Caki2 (cell line): ENCODE measurements at places on chromosomes 7 and 10. TPM values are rescaled to one million over a fixed set of nuclear protein-coding genes. Genes with fewer than 3 reads are reported as not detected.

STN1 gene
- total RNA-seq, result 34.5 and 46.1 TPM in 2 replicates

DNA sequence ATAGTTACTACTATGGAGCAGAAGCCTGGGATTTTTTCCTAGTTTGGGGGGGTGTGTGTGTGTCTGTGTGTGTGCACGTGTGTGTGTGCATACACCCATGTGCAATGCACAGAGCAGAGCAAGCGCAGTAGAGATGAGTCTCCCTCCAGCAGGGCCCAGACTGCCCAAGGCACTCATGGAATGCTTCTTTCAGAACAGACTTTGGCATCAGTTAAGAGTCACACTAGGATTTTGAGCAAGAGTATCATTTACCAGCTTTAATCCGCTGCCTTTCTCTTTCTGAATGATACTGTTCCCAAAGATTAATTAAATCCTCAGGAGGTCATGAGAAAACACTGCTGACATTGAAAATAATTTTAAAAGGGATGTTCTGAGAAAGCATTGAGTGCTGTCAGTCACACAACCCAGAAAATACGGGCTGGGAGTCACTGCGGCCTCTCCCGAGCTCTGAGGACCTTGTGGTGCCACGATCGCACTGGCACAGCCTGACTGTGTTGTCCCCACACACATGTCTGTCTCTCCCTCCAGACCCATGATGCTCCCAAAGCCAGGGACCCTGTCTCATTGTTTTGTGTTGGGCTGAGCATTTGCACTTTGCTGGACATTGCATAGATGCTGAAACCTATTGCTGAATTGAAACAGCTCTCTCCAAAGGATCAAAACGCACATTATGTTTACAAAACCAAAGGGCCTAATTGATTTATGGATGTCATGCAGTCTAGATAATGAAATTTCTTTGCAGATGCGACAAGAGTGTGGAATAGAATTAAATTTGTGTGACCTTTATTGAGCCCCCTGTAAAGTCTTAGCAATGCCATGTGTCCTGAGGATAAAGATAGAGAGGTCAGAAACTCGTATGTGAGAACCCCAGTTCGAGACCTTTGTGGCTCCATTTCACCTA is 54.7 kb upstream of the FIGNL1 start:
- DNase-seq, result no peak

POMZP3 gene
- total RNA-seq, result not detected in 2 replicates

DNA sequence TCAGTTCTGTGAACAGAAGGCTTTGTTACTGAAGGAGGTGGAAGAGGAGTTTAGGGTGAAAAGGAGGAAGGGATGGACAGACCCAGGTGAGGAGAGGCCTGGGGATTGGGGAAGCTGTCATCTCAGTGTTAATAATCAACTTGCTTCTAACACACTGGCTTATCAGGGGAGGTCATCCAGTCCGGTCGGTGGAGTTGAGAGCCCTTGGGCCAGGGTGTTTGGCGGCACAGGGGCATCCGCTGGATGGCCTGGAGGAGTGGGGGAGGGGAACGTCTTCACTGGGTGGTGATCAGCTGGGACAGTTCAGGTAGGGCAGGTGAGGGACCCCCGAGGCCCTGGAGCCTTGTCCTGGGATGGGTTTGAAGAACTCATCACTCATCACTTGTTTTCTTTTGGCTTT is 33.9 kb downstream of the SHH start:
- no peak for DNase-seq

GRCh38 chr7:81248420-81248819 is 329.6 kb upstream of the SEMA3C start:
- no peak for DNase-seq

- DNase-seq, result no peak
These were observed 64.0 kb upstream of the TMEM72 start for GRCh38 chr10:44847110-44847509.

- DNase-seq, result no peak
These were observed 34.6 kb downstream of the IFT22 start for GRCh38 chr7:101287032-101287431.
